Muscle of back (tissue), 13 donors: ENCODE measurements at places on chromosomes 6 and 20.

GRCh38 chr20:50725724-50726005 is 5.7 kb upstream of the PARD6B start:
- no peak for DNase-seq

DNA sequence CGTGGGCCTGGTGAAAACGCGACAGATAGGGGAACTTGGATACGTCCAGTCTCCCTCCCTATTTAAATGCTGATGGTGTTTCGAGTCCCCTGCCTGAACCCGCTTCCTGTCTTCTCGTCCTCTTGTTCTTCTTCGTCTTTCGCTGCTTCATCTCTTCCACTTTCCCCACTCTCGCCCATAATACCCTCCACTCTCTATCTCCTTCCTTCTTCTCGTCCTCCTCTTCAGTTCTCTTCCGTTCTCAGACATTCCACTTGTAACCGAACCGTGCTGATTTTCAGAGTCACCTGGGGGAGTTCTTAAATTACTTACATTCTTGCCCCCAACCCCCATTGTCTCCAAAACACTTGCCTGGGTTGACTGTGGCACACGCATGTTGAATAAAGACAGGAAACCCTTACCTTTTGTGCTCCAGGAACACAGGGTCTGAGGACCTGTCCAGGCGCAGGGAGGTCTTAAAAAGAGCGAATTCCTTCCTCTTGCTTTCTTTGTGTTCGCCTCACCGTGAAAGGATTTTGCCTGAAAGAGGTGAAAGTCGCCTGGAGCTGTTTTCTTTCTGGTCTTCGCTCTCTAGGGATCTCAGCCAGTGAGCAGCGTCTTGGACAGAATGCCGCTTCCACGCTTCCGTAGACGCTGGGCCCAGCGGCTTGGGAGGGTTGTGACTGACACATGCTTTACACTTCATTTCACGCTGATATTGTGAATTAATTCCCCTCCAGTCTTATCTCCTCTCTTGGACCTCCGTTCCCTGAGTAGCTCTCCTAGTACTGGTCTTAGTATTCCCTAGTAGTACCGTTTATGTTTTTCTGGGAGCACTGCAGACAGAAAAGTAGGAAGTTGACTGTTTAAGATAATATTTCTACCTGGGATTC is 184.0 kb downstream of the GPX5 start:
- DNase-seq: no peak

GRCh38 chr6:30890646-30891449 is 6.5 kb downstream of the DDR1 start:
- DNase-seq: no peak

GRCh38 chr6:70651326-70651905 is 16.3 kb upstream of the SMAP1 start:
- no peak for DNase-seq

GRCh38 chr6:101226677-101227135 is 166.8 kb upstream of the GRIK2 start:
- no peak for DNase-seq

DNA sequence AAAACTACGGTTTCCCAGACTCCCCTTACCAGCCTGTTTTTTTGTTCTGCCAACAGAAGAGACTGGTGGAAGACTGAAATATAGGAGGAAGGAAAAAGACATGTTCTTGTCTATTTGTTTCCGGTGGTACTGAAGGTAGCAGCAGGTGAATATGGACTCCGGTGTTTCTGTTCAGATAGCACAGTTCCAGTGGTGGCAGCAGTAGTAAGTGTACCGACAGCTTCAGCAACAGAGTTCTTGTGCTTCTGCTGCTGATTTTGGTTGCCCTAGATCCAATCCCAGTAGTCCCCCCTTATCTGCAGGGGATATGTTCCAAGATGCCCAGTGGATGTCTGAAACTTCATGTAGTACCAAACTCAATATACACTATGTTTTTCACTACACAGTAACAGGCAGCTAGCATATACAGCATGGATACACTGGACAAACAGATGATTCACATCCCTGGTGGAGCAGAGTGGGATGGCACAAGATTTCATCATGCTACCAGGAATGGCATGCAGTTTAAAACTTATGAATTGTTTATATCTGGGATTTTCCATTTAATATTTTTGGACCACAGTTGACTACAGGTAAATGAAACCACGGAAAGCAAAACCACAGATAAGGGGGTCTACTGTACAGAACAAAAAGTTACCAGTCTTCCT is 301.8 kb downstream of the BTBD9 start:
- DNase-seq: no peak

DNA sequence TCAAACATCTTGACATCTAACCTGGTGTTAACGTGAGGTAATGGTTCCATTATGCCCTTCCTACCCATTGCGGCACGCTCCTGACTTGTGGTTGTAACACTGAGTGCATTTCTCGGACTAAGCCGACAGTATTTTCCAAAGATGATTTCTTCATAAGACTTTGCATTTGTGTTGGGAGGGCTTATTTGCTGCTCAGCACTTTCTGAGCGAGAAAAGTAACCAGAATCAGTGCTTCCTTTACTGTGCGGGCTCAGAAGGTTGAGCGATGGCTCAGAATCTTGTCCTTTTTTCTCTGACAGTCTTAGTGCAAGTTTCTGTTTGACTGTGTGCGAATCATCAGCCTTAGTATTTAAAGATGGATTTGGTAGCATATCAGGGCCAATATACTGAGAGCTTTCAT is 171.7 kb downstream of the HIVEP2 start:
- no peak for DNase-seq

DNA sequence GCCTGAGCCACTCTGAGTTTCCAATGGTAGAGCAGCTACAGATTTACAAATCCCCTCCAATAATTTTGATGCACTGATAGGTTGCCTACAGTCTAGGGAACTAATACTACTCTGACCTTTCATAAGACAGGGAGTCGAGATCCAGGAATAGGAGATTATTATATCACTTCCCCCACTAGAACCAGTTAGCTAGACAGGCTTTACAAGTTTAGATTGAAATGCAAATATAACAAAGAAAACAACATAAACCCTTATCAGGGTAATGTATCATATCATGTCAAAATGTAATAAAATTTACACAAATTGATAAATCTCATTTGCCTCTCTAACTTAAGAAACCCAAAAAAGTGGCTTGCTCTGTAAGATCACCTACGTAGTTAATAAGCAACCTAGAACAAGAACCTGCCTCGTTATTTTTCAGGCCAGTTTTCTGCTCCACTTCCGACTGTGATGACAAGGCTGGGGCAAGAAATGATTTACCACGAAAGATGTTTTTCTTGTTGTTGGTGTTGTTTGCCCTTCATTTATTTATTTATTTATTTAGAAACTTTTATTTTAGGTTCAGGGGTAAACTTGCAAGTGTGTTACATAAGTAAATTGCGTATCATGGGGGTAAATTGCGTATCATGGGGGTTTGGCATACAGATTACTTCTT is 504.2 kb upstream of the ID4 start:
- no peak for DNase-seq

DNA sequence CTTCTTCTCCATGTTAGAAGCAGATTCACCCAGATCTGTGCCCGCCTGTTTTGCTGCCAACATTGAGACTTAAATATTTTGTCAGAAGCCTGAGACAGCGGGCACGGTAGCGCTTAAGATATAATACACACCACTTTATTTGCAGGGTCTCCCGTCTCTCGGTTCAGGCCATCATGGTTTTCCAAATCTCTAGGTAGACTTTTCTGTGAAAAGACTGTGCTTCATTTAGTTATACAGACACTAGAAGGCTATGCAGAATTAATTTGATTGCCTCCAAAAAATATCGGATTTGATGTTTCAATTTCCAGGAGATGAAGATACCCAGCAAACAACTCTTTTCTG is 598 bp downstream of the TBP start:
- no peak for DNase-seq

- no peak for DNase-seq
Observed at GRCh38 chr6:85353012-85353411, 96.9 kb upstream of the NT5E start.

DNA sequence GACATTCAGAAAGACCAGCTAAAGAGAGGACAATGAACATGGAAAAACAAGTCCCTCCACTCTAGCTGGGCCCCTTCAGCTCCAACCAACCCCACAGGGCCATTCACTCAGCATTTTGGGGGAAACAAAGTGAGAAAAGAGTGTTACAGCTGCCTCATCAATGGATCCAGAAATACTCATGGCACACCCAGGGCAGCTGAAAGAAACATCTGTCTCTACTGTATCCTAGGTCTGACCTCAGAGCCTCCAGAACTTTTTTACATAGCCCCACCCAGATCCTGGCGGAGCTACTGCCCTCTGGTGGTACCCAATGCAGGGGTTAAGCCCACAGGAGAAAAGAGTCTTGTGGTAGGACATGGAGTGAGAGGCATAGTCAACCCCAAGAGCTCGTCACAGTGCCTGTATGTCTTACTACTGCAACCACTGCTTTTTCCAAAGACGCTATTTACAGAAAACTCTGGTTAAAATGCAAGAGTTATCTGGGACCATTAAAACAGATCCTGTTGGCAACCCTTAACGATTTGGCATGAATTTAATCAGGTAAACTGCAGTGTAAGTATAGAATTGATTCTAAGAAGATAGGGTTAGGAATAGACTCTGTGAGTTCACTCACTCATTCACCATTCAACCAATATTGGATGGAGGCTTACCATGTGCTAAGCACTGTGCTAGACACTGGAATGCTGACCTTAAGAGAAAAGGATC is 37.4 kb upstream of the FAM83C start:
- DNase-seq: no peak

GRCh38 chr6:11793277-11793676 is 14.7 kb upstream of the ADTRP start:
- no peak for DNase-seq

DNA sequence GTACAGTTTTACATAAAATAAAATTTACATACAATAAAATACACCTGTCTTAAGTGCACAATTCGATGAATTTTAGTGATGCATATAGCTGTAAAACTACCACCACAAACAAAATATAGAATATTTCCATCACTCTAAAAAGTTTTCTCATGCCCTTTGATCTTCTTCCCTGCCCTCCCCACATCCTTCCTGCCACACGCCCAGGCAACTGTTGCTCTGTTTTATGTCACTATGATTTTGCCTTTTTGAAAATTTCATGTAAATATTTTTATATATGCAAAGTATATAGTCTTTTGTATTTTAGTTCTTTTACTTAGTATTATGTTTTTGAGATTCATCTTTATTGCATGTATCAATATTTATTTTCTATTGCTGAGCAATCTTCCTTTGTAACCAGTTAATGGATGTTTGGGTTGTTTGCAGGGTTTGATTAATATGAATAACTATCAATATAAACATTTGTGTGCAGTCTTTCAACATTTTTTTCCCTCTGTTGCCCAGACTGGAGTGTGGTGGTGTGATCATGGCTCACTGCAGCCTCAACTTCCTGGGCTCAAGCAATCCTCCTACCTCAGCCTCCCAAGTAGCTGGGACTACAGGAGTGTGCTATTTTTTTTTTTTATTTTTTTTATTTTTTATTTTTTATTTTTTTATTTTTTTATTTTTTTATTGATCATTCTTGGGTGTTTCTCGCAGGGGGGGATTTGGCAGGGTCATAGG is 23.8 kb upstream of the SAMHD1 start:
- no peak for DNase-seq

GRCh38 chr6:126955621-126956020 is 162.8 kb upstream of the RSPO3 start:
- DNase-seq: no peak

- DNase-seq: peak; percentile 96
Observed at GRCh38 chr6:37244430-37245310, 12.9 kb upstream of the TBC1D22B start.
